ENCODE measurements at places on chromosomes 16 and 17. TPM values are rescaled to one million over a fixed set of nuclear protein-coding genes. Genes with fewer than 3 reads are reported as not detected.

TP53TG3F gene
- not detected for polyA plus RNA-seq

ARHGDIG gene
- polyA plus RNA-seq = 0.52 TPM

SPN gene
- 49.3 TPM for polyA plus RNA-seq

G6PC1 gene
- 0.07 TPM for polyA plus RNA-seq

KRT28 gene
- polyA plus RNA-seq = 0.37 TPM

GRIN2C gene
- polyA plus RNA-seq = 0.07 TPM

COX6A2 gene
- polyA plus RNA-seq = 2.9 TPM

ITGAL gene
- polyA plus RNA-seq = 51.3 TPM

DNASE1L2 gene
- polyA plus RNA-seq = 3.5 TPM

OGFOD1 gene
- 18.8 TPM for polyA plus RNA-seq

CPNE7 gene
- 9.6 TPM for polyA plus RNA-seq

CCL13 gene
- polyA plus RNA-seq = 10.7 TPM

SLC9A5 gene
- 1.1 TPM for polyA plus RNA-seq

GNGT2 gene
- polyA plus RNA-seq = 10.8 TPM

CBX4 gene
- 32.1 TPM for polyA plus RNA-seq

EEF2KMT gene
- 5.4 TPM for polyA plus RNA-seq

ZFP3 gene
- polyA plus RNA-seq = 4.6 TPM

NPIPA2 gene
- polyA plus RNA-seq = 2.9 TPM

KRT12 gene
- polyA plus RNA-seq = 1.6 TPM

TP53TG3C gene
- not detected for polyA plus RNA-seq

TP53TG3 gene
- not detected for polyA plus RNA-seq

HBQ1 gene
- polyA plus RNA-seq = 0.30 TPM

TSNAXIP1 gene
- polyA plus RNA-seq = 2.0 TPM

BCL6B gene
- polyA plus RNA-seq = 2.4 TPM

FOXC2 gene
- polyA plus RNA-seq = 1.2 TPM

NTN3 gene
- 0.02 TPM for polyA plus RNA-seq

HEATR9 gene
- 0.82 TPM for polyA plus RNA-seq

HP gene
- 16.9 TPM for polyA plus RNA-seq

BANP gene
- polyA plus RNA-seq = 27.0 TPM

VWA3A gene
- polyA plus RNA-seq = 0.18 TPM

C16orf96 gene
- 0.05 TPM for polyA plus RNA-seq

CES3 gene
- 0.32 TPM for polyA plus RNA-seq

ALOX15B gene
- polyA plus RNA-seq = 5.1 TPM

KSR1 gene
- 32.8 TPM for polyA plus RNA-seq

RAB26 gene
- 2.6 TPM for polyA plus RNA-seq

CDK10 gene
- 124 TPM for polyA plus RNA-seq

OTOP3 gene
- 0.05 TPM for polyA plus RNA-seq

FBXO31 gene
- 27.1 TPM for polyA plus RNA-seq

TBC1D3K gene
- polyA plus RNA-seq = 0.02 TPM

MRM3 gene
- 13.2 TPM for polyA plus RNA-seq

ABAT gene
- 8.6 TPM for polyA plus RNA-seq

KRTAP9-4 gene
- 0.05 TPM for polyA plus RNA-seq

KRT14 gene
- 210 TPM for polyA plus RNA-seq

TPSB2 gene
- polyA plus RNA-seq = 15.5 TPM

ANKRD13B gene
- polyA plus RNA-seq = 2.2 TPM

ZNF48 gene
- polyA plus RNA-seq = 5.9 TPM

PDK2 gene
- polyA plus RNA-seq = 14.5 TPM

RAD51D gene
- polyA plus RNA-seq = 5.9 TPM

SRSF1 gene
- polyA plus RNA-seq = 104 TPM

ZG16 gene
- polyA plus RNA-seq = 0.27 TPM

RASL10B gene
- 0.80 TPM for polyA plus RNA-seq

ANKRD40CL gene
- 0.05 TPM for polyA plus RNA-seq

HSD11B2 gene
- polyA plus RNA-seq = 7.8 TPM

SLFN14 gene
- polyA plus RNA-seq = 0.02 TPM

ASPA gene
- polyA plus RNA-seq = 0.18 TPM

TCAP gene
- 1.7 TPM for polyA plus RNA-seq

Measured in thymus (tissue), 14 donors.